ENCODE measurements at places on chromosomes 4 and X. TPM values are rescaled to one million over a fixed set of nuclear protein-coding genes. Genes with fewer than 3 reads are reported as not detected.

DNA sequence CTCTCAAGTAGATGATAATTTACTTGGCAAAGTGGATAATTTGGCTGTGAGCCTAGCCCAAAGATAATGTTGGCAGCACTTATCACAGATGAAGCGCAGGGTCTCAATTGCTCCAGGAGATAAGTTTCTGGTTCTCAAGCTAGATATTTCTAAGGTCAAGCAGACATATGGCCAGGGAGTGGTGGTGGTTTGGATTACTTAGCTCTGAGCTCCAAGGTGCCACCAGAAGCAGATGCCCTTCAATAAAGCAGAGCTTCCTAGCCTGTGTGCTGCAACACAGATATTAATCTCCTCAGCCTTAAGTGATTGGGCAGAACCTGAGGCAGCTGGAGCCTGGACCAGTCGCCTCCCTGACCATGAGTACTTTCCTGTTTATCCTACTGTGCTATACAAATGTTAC is 79.2 kb upstream of the NALF2 start:
- no peaks in the 10 kb centered on the region for H3K4me1 ChIP-seq
- no peak overlapping the region for H3K27ac ChIP-seq
- no peak for DNase-seq
- H3K27me3 ChIP-seq = no peaks in the 10 kb centered on the region

- no peak overlapping the region for H3K27ac ChIP-seq
- no peak for DNase-seq
- no peaks in the 10 kb centered on the region for H3K4me1 ChIP-seq
- no peaks in the 10 kb centered on the region for H3K27me3 ChIP-seq
- H3K36me3 ChIP-seq = no peaks in the 10 kb centered on the region
Measured at GRCh38 chr4:63644396-63644795, 764.9 kb downstream of the TECRL start.

GRCh38 chr4:67342291-67342690 is 203.0 kb downstream of the CENPC start:
- DNase-seq = no peak
- H3K36me3 ChIP-seq = no peaks in the 10 kb centered on the region
- H3K4me3 ChIP-seq = no peak overlapping the region
- no peaks in the 10 kb centered on the region for H3K27me3 ChIP-seq
- H3K27ac ChIP-seq = no peak overlapping the region

DNA sequence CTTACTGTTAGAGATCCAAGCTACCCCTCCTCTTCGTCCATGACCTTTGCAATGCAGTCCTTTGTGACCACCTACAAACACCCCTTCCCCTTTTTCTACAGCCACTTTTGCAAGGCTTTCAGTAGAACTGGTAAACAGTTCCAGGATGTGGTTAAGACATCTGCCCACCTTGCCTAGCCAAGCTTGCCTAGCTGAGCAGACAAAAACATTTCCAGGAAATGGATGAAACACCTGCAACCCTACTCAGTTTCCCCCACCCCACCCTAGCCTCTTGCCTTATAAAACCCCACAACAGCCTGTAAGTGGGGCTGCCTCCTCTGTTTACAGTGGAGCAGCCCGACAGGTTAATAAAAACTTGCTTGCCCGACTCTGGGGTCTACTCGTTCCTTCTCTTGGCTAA is 133.8 kb downstream of the ZC4H2 start:
- H3K27ac ChIP-seq = no peak overlapping the region
- H3K4me3 ChIP-seq = no peak overlapping the region
- DNase-seq = no peak
- H3K4me1 ChIP-seq = no peaks in the 10 kb centered on the region
- no peaks in the 10 kb centered on the region for H3K36me3 ChIP-seq

DNA sequence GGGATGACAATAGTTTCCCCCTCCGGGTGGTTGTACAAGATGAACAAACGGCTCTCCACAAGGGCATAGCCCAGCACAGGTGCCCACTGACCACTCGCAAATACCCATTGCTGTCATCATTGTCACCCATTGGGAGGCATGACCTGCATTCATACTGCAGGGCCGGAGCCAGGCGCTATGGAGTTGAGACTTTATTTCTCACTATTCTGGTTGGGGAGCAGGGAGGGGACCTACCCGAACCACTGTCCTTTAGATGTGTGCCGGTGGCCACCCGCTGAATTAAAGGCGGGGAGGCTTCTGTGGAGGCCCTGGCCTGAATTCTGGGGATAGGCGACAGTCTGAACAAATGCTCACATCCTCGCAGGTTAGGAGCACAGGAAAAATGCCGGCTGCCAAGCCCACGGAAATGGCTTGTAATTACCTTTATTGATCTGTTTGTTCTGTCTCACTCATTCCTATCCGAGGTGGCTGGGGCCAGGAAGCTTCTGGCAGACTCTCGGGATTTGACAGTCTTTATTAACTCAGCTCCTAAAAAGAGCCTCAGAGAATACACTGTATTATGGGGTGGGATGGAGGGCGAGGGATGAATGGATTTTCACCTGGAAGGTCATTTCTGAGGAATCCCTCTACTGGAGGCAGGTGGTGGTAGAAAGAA is 125.1 kb upstream of the PSAPL1 start:
- H3K27me3 ChIP-seq = no peaks in the 10 kb centered on the region
- no peak for DNase-seq

- H3K27ac ChIP-seq = no peak overlapping the region
- H3K36me3 ChIP-seq = no peaks in the 10 kb centered on the region
- H3K27me3 ChIP-seq = no peaks in the 10 kb centered on the region
- 0 out of 2 replicates have a peak, but pooled peaks cover 3% of the 10 kb centered on the region for H3K4me1 ChIP-seq
- DNase-seq = no peak
Measured at GRCh38 chr4:128456171-128456570, 168.6 kb upstream of the PGRMC2 start.

DNA sequence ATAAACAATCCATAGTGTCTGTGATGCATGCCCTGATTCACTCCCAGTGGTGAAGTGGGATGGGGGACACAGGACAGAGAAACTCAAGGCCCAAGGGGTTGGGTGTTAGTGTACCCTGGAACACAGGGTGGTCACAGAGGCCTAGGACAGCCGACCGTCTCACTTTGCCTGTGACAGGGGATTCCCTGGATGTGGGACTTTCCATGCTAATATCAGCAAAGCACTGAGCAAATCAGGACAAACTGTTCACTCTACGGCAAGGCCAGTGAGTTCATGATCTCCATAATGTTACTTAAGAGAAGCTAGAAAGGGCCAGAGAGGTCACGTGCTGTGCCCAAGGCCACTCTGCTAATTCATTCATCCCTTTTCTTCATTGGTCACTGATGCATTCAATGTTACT is 158.7 kb upstream of the RBPJ start:
- no peak for DNase-seq
- H3K4me3 ChIP-seq = no peak overlapping the region
- no peaks in the 10 kb centered on the region for H3K4me1 ChIP-seq

The CXorf38 gene
- 17.6 TPM for total RNA-seq

The RRAGB gene
- total RNA-seq = 11.9 TPM
